Psoas muscle (tissue), 8 donors: ENCODE measurements at places on chromosomes 6 and 20. TPM values are rescaled to one million over a fixed set of nuclear protein-coding genes. Genes with fewer than 3 reads are reported as not detected.

The PARD6B gene
- 0.64 TPM for total RNA-seq

The GJA10 gene
- not detected for total RNA-seq

The TNF gene
- total RNA-seq, result 0.81 TPM

The GUCA1A gene
- not detected for total RNA-seq

The KHDRBS2 gene
- total RNA-seq, result 0.08 TPM

DNA sequence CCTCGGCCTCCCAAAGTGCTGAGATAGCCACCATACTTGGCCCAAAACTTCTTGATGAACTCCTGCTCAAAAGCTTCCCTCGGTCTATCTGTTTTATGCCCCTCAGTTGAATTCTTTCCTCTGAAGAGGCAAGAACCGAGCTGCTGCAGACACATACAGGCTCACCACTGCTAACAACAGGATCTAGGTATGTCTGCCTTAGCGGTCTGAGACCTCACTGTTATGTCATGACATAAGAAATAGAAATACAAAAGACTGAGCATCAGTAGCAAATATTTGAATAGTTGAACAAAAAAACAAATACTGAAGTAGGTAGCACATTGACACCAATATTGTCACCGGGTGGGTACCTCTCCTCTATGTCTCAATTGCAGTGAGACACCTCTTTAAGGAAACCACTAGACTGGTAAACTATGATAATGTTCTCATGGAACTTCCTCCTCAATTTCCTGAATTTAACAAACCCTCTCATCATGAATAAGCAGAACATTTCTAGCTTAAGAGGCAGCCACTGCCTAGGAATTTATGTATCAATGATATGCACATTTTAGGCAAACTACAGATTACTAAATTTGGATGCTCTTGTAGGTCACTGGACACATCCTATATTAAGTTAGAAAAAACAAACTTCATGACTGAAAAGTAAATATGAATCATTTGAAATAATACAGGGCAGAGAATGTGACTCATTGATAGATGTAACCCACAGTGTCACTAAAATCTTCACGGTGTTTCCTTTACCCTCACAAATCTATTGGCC lies 9.4 kb upstream of the STXBP5 start:
- DNase-seq, result no peak

- no peak for DNase-seq
These were observed 131.6 kb upstream of the ESR1 start for GRCh38 chr6:151675746-151676459.

- DNase-seq, result no peak
These were observed 24.4 kb upstream of the C6orf62 start for GRCh38 chr6:24743265-24743943.

DNA sequence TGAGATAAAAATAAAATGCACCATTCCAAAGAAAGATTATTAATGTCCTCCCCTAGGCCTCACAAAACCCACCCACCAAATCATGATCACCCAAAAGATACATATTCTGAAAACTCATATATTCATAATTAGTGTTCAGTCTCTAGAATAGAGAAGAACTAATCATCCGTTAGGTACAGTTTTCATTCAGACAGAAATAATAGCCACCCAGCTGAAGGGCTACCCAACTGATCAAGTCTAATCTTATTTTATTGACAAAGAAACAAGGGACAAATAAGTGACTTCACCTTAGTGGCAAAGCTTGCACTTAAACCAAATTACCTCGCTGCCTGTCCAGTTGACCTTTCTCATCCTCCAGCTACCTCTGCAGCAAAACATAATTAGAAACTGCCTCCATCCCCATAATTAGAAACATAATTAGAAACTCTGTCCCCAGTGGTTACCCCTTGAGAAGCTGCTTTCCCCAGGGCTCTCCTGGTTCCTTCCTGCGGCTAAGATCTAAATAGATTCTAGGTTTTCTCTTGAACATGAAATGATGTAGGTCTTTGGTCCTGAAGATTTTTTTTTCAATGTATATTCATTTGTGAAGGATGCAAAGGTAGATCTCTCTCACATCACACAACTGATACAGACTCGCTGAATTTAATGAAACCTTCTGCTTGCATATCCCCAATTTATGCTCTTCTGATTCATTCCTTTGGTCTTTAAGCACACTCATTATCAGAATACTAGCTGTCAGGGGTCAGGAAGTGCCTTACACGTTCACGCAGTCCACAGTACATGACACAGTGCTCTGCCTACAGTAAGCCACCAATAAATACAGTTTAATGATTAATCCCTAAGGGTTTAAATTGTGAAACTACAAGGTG lies 46.3 kb downstream of the HBS1L start:
- no peak for DNase-seq

- no peak for DNase-seq
These were observed 258.0 kb downstream of the PLCB1 start for GRCh38 chr20:8390037-8390433.

GRCh38 chr6:165487950-165488349 lies 175.1 kb downstream of the PDE10A start:
- DNase-seq, result no peak

- no peak for DNase-seq
These were observed 16.5 kb downstream of the ACTR5 start for GRCh38 chr20:38764567-38765318.

- peak; percentile 48 for DNase-seq
These were observed 107.3 kb downstream of the GMPR start for GRCh38 chr6:16345449-16346330.

DNA sequence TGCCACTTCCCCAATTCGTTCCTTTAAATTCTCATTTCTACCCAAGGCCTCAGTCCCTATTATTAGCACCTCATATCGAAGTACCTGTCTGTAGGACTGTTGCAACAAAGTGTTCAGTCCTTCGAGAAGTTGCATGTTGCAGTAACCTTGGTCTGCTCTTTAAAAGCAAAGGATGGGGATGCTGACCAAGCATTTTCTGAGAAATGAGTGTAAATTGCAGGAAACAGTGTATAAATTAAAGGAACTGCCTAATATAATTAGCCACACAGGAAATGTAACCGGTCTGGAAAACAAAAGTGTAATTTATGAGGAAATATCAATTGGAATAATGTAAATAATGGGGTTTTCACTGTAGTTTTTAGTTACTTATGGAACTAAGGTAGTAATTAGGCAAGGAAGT lies 261.9 kb upstream of the ARID1B start:
- DNase-seq, result no peak

GRCh38 chr6:35238843-35239289 lies 20.7 kb upstream of the ZNF76 start:
- DNase-seq, result no peak

DNA sequence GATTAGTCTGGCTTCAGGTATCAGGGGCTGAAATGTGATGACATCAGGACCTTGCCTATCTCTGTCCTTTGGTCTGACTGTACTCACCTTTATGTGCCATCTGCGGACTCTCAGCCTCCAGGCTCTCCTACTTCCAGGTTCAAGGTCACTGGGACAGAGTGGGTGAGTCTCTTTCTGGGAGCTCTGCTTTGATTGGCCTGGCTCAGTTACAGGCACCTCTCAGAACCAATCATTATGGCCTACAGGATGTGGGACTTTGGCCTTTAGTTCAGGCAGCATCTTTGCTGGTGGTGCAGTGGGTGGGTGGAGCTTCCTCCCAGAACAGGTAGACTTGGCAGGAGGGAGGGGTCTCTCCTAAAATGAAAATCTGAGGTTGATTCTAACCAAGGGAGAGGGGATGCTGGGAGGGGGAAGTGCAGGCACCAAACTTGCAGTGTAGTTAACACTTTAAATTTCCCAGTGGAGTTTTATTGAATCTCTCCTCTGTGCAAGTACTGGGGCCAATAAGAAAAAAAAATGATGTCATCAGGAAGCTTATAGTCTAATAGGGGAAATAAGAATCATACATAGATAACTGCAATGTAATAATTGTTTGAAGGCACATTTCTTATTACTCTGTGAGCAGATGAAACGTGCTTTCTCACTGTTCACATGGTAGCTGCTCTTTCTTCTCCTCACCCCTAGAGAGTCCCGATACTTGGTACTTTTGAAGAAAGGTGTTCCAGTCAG lies 53.4 kb downstream of the SLC24A3 start:
- no peak for DNase-seq

DNA sequence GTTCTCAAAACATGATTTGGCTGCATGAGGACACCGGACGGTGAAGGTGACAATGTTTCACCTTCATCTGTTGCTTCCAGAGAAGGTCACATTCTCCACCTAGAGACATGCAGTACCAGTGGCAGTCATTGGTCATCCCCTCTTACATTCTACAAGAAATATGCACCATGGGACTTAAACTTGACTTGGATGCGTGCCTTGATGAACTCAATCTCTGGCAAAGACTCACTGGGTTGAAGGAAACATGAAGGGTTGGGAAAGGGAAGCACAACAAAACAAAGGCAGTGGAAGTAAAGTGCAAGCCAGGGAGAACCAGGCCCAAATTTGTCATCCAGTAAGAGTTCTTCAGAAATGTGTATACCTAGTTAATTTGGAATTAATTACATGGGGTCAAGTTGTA lies 39.4 kb upstream of the ARMH2 start:
- no peak for DNase-seq

DNA sequence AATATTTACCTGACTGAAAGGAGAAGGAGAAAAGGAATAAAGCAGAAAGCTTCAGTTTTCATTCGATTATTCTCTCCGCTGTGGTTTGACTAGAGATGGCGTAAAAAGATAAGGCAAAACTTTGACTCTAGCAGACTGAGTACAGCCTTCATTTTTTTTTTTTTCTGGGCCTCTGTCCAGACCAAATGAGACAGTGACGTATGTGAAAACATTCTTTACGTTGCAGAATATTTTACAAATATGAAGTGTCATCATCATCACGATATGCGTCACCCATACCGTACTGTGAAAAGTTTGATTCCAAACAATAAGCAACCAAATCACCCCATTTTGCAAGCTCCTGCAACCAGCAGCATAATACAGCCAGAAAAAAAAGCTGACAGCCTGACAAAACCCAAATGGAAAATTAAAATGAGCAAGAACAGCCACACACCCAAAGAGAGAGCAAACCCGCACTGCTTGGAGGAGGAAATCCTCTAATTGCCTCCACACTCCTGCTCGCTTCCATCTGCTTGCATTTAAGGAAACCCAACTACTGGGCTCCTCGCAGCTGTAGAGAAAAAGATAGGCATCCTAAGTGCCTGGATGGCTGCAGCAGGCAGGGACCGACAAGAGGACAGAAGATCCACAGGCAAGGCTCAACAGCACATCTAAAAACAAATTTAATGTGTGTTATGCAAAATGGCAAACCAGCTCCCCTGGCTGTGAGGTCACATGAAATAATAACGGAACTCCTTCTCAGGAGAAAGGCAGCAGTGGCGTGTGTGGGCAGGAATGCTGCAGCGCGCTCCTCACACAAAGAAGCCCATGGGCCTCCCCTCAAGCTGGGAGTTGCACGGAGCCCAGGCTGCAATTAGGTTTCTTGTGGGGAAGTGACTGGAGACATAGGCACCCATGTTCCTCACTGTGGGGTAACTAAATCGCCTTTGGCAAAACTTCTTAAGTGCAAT lies 113.1 kb downstream of the FYN start:
- DNase-seq, result no peak

DNA sequence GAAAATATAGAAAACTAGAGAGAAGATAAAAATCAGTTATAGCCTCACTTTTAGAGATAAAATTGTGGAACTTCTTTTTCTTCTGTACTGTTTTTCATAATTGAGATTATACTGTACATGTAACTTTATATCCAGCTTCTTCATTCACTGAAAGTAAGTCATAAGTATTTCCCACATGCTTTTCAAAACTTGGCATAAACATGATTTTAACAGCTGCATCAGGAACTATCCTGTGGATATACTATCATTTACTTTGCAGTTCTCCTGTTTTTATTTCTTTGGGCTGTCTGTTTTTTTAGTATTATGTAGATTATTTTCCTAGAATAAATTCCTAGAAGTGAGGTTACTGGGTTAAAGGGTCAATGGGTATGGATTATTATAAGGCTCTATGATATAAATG lies 14.8 kb downstream of the DSTN start:
- DNase-seq, result no peak

DNA sequence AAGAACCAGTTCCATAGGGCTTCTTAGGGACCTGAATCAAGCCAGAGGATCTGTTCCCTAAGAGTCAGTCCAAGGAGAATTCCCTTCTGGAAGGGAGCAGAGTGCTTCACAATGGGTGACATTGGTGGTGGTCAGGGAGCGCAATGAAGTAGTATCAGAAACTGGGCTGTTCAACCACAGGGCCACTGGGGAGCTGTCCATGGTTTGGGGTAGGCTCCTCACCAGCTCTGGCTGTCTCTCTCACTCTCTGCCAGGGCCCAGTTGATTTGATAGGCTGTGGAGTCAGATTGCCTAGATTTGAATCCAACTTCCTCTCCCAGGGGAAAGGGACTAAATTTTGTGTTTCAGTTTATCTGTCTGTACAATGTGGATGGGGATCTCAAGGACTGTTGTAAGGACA lies 36.7 kb upstream of the CHD6 start:
- DNase-seq, result no peak

DNA sequence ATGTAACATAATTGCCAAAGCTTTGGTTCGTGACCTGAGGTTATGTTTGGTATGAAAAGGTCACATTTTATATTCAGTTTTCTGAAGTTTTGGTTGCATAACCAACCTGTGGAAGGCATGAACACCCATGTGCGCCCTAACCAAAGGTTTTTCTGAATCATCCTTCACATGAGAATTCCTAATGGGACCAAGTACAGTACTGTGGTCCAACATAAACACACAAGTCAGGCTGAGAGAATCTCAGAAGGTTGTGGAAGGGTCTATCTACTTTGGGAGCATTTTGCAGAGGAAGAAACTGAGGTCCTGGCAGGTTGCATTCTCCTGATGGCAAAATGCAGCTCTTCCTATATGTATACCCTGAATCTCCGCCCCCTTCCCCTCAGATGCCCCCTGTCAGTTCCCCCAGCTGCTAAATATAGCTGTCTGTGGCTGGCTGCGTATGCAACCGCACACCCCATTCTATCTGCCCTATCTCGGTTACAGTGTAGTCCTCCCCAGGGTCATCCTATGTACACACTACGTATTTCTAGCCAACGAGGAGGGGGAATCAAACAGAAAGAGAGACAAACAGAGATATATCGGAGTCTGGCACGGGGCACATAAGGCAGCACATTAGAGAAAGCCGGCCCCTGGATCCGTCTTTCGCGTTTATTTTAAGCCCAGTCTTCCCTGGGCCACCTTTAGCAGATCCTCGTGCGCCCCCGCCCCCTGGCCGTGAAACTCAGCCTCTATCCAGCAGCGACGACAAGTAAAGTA lies 547 bp upstream of the ESR1 start:
- DNase-seq, result no peak

DNA sequence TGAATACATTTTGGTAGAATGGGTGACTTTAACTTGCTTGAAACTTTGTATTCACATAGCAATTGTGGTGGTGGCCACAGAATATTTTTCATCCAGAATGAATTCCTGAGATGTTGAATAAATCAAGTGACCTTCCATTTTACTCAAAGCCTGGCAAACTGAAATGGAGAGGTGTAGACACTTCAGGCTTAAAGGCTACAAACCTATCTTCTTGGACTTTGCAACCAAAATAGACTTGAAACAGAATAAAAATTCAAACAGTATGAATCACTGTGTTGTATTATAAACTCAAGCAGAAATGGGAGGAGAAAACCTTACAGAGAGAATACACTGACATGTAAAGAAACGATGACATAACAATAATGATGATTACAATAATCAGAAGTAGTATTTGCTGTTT lies 371.6 kb downstream of the BCKDHB start:
- DNase-seq, result no peak

GRCh38 chr20:10430704-10431103 lies 3.3 kb downstream of the MKKS start:
- DNase-seq, result no peak

GRCh38 chr6:83065511-83066192 lies at the start of gene UBE3D:
UBE3D (minus strand) TSS chr6:83065841; CDS start chr6:83065718, 123 bp downstream.
- peak; percentile 91 for DNase-seq

- DNase-seq, result no peak
These were observed 9.9 kb upstream of the ZNF311 start for GRCh38 chr6:29014729-29015608.
